ENCODE measurements at places on chromosomes 11 and 22.

GRCh38 chr11:2592559-2593392 is 107.0 kb downstream of the KCNQ1OT1 start:
- peak; percentile 15 for DNase-seq

DNA sequence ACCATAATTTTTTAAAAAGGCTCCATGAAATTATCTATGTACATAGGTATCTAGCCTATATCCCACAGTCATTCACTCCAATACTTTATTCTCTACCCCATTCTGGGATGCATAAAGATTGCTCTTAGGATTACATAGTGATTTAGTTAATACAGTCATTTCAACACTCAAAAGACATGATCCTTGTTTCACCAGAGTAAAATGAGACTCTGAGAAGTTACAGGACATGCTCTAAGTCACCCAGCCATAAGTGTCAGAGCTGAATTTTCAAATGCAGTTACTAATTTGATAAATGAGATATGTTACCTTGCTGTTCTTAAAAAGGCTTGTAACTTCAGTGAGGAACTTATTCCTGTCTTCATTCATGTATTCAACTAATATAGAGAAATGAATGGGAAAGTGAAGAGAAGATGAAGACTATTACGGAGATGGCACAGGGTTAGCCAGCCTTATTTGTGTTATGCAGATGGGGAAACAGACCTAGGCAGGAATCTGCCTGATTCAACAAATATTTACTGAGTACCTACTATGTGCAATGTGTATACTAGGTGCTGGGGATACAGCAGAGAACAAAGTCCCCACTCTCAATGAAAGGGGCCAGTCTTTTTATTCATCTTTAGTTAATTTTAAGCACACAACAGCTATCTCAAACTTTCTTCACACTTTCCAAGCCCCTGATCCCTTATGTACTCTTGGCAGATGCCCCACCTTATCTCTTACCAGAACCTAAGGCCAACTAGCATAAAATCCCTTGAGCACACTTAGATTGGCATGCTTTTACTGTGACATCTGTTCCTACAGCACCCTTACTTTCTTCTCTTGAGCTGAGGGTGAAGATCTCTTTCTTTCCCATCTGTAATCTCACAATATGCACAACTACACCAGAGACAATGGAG is 21.6 kb downstream of the MAPK1 start:
- no peak for DNase-seq

DNA sequence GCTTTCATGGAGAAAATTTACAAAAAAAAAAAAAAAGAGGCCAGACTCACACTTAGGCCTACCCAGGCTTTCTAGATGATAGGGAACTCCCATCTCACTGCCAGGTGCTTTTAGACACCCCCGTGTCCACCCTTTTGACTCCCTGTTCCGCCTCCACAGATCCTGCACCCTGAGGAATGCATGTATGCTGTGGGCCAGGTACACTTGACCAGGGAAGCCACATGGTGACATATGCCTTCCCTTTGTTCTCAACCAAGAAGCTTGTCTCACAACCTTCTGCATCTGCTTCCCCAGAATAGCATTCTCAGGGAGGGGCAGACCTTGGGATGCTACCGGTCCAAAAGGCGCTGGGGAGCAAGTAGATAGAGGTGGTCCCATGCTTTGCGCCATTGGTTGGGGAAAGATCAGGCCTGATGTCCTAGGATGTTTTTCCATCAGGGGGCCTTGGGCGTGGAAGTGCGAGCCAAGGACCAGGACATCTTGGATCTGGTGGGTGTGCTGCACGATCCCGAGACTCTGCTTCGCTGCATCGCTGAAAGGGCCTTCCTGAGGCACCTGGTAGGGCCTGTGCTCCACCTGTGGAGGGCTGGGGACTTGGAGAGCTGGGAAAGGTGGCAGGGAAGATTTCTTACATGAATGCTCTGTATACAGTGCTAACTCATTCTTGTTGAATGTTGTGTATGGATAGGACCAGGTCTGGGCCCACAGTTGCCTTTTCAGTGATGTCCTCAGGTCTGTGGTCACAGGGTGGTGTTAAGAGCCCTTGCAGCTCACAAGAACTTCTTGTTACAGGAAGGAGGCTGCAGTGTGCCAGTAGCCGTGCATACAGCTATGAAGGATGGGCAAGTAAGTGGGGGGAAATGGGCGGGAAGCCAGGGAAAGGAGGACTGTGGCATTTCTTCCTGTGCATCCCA is 7.5 kb downstream of the HMBS start:
- DNase-seq: no peak

DNA sequence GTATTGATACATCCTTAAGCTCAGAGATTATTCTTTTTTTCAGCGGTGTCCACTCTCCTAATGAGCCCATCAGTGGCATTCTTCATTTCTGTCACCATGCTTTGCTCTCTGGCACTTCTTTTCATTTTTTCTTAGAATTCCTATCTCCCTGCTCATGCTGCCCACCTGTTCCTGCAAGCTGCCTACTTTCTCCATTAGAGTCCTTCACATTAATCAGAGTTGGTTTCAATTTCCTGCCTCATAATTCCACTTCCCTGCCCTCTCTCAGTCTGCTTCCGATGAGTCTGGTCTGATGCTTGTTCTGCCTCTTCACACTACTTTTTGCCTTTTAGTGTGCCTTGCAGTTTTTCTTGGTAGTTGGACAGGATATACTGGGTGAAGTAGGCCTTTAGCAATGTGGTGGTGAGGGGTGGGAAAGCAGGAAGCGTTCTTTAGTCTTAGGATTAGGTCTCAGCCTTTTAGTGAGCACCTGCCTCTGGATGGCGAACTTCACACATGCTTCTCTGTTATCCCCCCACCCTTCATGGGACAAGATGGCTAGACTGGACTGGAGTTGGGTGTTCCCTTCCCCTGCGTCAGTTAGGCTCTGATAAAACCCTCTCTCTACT is 53.6 kb downstream of the CECR2 start:
- DNase-seq: no peak

DNA sequence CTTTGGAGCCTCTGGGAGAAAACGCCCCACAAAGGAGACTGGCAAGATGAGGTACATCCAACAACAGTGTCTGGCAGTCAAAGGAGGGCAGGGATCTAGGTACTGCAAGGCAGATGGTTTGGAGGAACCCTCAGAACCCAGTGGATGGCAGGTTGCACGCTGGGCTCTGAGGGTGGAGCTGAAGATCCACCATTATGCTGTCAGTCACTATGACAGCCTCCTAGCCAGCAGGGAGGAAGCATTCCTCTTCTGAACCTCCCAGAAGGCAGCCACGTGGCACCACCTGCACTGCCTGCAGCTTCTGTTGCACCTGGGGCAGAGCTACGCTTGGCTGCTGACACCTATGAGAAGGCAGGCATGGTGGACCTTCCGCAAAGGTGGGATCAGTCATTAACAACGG is 40.2 kb downstream of the HTR3A start:
- DNase-seq: no peak

DNA sequence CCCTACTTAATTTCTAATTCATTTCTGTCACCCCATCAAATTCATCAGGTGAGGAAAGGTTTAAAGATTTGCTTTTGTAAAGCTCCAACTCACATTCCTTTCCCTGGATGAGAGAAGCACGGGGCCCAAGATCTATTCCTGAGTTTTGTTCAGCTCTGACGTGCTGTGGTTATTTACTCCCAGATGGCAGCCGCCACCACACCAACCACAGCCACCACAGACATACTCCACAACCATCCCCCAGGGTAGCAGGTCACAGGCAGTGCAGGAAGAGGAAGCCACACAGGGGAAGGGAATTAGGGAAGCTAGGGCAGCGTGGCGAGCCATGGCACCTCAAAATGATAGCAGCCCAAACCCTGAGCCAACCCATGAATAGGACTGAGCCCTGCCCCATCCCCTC is 63.5 kb upstream of the CSNK2A3 start:
- DNase-seq: no peak

- no peak for DNase-seq
Measured at GRCh38 chr11:32030875-32031503, 59.9 kb upstream of the RCN1 start.

- no peak for DNase-seq
Measured at GRCh38 chr11:73402834-73403185, 26.6 kb downstream of the RELT start.

DNA sequence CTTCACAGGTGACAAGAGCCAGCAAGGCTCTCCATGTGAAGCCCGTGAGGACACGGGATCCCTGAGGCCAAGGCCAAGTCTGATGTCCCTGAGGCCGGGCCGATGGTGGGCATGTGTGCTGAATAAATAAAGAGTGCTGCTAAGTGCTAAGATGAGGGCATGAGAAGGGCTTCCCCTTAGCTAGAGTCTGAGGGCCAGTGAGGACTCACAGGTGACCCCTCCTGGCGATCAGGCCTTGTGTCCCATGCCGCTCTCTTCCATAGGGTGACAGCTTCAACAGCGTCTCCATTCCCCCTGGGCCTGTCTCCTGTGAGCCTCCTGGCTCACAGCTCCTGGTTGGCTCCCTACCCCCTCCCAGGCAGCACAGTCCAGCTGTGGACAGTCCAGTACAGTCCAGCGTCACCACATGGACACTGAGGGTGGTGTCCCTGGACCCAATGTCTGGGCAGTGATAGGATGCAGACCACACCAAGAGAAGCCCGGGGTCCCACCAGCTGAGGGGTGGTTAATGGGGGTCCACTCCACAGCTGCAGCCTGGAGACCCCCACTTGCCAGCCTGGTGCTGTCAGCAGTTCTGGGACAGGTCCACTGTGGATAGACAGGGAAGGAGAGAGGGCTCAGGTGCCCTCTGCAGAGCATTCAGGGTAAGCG is 1033.2 kb downstream of the TBC1D22A start:
- no peak for DNase-seq

DNA sequence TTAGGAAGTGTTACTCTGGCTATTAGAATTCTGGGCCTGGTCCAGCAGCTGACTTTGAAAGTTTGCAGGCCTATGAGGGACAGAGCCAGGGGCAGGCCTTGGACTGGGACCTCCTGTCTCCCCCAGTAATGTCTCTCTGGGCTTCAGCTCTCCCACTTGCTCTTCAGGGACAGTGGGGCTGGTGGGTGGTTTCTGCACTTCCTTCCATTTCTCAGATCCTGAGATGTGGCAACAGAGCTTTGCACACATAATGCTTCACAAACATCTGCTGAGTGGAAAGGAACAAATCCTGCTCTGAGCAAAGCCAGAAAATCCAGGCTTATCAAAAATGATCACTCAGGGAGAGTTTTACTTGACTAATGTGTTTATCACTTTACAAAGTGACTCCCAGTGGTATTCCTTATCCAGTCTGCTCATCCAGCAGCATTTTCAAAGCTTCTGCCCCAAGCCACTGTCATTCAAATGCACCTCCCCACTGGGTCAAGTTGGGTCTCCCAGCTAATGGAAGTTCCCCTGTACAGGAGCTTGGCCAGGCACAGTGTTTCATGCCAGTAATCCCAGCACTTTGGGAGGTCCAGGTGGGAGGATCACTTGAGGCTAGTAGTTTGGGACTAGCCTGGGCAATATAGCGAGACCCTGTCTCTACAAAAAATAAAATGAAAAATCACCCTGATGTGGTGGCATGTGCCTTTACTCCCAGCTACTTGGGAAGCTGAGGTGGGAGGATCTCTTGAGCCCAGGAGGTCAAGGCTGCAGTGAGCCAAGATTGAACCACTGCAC is 13.5 kb upstream of the OSBP2 start:
- no peak for DNase-seq

DNA sequence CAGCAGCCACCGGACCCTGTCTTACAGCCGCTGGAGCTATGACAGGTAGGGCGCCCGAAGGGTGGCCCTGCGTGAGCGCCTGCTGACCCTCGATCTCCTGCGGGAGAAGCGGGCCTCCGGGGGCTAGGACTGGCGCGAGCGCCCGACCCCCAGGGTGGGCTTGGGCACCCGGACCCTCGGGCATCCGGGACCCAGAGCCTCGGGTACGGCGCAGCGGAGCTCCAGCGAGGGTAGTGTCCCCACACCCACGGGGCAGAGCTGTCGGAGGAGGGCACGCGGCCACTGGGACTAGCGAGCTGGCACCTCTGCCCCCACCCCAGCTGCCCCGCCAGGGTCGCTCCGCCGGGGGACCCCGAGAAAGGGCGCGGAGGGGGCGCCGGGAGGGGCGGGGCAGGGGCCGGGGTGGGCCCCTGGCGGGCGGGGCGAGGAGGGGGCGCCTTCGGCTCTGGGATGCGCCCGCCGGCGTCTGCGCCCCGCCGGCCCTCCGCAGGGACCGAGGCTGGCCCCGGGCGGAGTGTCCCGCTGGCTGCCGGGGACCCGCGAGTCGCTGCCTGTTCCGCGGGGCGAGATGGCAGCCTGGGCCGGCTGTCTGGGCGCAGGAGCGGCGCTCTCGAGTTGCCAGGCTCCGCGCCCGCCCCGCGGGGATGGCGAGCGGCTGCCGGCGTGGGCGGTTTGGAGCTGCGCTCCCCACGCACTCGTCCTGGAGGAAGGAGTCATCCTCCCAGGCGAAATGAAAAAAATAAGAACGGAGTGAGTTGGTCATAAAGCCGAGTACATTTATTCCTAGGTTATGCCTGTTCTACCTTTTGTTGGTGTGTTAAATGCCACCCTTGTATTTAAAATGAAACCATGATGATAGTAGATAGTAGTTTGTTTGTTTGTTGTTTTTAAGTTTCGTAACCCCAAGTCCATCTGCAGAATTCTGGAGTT is 32.4 kb downstream of the EIF3F start:
- DNase-seq: peak; percentile 29

DNA sequence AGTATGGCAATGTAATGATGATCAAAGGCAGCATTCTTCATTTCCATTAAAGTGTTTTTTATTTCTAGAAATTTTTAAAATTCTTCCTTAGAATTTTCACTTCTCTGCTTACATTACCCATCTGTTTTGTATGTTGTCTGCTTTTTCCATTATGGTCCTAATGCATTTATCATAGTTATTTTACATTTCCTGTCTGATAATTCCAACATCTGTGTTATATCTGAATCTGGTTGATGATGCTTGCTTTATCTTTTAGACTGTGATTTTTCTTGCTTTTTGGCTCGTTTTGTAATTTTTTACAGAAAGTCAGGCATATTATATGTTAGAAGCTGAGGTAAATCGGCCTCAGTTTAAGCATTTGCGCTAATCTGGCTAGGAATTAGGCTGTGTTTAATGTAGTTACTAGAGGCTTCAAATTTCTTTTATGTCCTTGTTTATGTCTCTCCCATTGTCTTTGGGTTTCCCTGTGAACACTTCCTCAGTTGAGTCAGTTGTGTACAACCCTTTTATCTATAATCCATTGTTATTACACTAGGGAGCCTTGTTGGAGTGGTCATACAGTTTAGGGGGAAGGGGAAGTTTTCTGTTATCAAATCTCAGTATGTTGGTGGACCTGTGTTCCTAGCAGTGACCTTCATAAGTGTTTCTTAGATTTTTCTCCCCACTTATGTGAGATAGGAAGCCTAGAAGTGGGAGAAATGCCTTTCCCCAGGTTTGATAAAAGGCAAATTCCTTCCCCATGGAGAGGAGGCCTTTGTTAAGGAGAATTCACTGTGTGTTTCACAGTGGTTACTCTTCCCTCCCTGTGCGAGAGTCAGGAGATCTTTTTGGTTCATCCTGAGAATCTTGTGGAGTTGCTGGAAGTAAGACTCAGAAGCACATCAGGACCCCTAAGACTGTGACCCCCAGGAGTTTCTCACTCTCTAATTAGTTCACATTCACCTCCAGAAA is 437.5 kb downstream of the INSC start:
- DNase-seq: no peak

GRCh38 chr11:130442737-130443136 is 5.7 kb upstream of the ADAMTS15 start:
- peak; percentile 81 for DNase-seq
